NCI-H2171 treated with DMSO at 0.1 percent for 48 hours (cell line): ENCODE measurements at places on chromosomes 6 and 20.
A peak's percentile ranks its signal among the peaks of the same experiment; 100 is the strongest.

GRCh38 chr20:58102744-58103516 lies 125.5 kb downstream of the ANKRD60 start:
- DNase-seq, result no peak

- no peak for DNase-seq
These were observed 120.0 kb upstream of the JAG1 start for GRCh38 chr20:10793766-10794165.

DNA sequence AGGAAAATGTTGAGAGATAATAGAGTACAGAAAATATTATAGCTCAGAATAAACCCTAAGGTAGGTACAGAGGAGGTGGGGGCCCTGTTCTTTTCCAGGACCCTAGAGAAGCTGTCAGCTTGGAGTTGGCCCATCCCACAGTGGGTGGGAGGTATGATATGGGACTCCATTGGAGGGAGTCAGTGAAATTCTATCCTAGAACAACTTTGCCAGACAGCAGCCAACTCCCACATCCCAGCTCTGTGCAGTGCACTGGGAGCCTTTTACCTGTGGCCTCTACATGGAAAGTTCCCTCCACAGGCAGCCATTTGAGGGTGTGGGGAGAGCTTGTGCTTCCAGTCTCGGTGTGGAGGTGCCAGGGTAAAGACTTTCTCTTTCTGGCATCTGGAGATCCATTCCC lies 36.8 kb upstream of the CLIC5 start:
- no peak for DNase-seq

DNA sequence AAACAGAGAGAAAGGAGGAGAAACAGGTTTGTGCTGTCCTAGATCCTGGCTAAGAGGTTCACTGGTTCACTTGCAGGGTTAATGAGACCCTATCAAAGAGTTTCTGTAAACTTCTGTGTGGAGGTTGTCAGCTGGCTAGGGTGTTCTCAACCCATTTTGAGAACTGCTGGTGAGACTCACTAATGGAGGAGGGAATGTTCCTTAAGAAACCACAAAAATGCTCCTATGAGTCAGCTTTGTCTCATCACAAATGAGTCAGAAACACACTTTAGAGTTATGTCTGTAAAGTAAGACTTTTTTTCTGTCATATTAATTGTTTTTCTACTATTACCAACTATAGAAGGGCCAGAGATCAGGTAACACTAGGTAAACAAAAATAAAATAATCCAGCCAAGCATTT lies 884.4 kb downstream of the PHF3 start:
- DNase-seq, result peak; percentile 12

DNA sequence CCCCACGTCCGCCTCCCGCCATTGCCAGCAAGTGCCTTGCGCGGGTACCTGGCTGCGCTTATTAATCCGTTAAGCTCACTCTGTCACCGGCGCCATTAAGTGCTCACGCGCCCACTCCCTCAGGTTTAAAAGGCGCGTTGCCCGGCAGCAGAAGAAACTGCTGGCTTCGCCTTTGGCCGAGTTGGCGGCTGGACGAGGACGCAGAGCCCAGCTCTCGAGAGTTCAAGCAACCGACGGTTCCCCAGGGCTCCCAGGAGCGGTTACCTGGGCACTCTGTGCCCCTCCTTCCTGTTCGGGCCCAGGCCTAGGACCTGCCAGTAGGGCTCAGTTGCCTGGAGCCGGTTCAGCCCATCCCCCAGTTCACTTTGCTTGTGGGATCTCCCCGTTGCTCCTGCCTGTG lies at the start of gene GGTLC1:
Gene GGTLC1, minus strand, starts transcription at position 219 of the 400 bp plus-strand sequence. CDS start 2,168 bp downstream, outside the sequence.
- DNase-seq, result no peak

GRCh38 chr20:52433326-52434040 lies 241.9 kb upstream of the ZFP64 start:
- no peak for DNase-seq

DNA sequence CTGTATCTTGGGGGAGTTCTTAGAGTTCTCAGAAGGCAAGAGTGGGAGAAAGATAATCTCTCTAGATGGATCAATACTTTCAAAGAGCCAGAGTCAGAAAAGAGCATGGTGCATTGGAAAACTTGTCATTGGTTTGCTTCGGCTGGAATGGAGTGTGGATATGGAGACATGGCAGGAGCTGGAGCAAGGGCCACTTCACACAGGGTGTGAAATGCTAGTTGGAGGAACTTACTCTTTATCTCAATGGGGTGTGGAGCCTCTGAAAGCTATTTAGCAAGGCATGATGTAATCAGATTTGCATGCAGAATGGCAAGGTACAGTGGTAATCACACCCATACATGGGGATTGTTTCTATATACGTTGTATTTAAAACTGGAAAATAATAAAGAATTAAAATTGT lies 31.5 kb upstream of the PAQR8 start:
- no peak for DNase-seq

DNA sequence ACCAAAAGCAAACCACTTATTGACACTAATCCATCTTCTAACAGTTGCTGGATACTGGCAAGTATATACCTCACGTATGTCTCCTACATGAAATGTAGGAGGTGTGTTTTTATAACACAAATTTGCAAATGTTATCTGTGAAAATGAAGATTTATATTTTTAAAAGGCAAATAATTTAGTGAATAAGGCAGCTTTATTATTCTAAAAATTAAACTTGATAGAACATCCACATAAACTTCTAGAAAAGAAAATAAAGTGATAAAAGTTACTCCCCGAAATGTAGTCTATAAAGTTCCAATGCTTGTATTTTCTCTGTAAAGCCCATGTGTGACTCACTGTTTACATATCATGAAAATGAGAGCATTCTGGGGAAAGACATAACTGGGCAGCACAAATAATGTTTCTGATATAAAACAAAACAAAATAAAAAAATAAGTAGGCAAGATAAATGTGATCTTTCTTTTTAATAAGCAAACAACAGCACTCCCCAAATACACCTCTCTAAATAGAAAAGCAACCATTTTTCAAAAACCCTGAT lies 84.4 kb downstream of the MAP7 start:
- DNase-seq, result no peak

GRCh38 chr6:136927292-136927691 lies 5.2 kb downstream of the SLC35D3 start:
- DNase-seq, result no peak

DNA sequence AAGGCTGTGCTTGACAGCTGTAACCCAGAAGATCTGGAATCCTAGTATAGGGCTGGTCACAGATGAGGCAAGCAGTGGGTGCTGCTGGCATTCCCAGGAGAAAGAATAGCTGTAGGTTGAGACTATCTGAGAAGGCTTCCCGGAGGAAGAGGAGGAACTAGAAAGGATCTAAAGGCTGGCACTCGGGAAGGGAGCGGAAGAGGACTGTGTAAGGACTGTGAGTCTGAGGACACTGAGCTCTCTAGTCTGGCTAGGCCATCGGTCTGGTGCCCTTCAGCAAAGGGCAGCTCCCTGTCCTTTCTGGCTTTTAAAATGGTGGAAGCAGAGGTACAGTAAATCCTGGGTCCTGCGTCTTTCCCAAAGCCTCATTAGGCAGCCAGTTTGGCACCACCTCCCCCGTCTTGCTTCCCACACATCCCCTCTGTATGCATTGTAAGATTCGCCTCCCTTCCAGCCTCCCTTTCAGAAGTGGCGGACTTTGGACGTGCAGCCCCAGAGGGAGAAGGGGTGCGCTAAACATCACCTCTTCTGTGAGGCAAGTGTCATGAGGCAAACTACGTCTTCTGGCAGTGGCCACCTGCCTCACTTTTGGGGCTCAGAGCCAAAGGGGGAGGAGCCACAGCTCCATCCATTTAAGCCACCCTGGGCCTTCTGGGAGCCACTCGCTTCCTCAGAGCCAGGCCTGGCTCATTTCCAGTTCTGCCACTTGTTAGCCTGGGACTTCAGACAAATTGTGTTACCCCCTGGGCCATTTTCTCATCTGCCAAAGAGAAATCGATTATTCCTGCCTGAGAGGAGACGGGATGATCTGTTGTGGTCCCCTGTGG lies 8.6 kb downstream of the SNPH start:
- peak; percentile 85 for DNase-seq

- no peak for DNase-seq
These were observed 500 bp downstream of the LTV1 start for GRCh38 chr6:143843677-143843999.

DNA sequence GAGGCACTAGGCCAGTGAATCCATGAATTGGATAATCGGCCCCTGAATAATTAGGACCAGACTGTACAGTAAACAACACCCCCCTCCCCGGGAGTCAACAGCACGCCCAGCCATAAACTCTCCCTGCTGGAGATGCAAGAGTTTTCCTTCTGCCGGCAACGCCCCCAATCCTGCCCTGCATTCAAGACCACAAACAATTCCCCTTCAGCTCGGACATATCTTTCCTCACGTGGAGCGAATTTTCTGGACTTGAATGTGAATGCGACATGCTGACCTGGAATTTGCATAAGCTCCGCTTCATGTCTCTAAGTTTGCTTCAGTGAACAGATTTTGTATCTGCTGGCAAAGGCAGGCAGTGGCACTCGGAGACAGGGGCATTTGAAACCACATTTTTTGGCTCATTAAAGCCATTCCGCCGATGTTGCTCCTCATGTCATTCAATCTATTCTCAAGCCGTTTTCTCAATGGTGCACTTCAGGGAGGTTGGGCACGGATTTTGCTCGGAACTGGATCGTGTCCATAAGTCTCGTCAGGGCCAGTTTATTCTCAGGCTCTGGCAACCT lies 38.0 kb upstream of the GMPR start:
- peak; percentile 30 for DNase-seq

- no peak for DNase-seq
These were observed 288.2 kb downstream of the CENPW start for GRCh38 chr6:126628125-126628524.

DNA sequence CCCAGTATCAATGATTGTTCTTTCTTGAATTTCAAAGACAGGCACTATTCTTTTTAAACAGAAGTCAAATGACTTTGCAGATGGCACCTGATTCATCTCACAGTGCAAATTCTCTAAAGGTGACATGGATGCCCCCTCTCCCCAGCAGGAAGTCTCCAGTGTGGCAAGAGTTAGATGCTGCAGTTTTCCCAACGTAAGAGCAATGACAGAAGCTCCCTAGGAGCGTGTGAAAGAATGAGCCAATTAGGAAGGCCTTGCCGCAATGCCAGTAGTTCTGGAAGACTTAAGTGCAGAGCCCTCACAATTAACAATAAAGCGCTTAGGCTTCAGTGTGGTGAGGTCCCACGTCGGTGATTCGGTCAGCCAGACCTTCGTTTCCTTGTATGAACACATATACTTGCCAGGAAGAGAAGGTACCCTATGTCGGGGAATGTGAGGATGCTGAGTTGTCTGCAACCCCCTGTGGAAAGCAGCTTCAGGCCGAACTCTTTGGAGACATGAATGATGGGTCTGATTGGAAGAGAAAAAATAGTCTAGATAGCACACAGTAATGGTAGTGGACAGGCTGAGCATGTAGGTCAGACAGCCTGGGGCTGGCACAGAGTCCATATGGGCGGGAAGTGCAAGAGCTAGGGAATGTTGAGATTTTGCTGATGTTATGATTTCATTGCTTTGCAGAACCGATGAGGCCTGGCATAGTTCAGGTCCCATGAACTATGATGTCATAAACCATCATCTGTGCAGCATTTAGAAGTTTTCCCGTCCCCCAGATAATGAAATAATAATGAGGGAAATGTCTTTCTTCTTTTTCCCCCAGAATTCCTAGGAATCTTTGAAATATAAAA lies 132.6 kb downstream of the PHACTR1 start:
- no peak for DNase-seq

DNA sequence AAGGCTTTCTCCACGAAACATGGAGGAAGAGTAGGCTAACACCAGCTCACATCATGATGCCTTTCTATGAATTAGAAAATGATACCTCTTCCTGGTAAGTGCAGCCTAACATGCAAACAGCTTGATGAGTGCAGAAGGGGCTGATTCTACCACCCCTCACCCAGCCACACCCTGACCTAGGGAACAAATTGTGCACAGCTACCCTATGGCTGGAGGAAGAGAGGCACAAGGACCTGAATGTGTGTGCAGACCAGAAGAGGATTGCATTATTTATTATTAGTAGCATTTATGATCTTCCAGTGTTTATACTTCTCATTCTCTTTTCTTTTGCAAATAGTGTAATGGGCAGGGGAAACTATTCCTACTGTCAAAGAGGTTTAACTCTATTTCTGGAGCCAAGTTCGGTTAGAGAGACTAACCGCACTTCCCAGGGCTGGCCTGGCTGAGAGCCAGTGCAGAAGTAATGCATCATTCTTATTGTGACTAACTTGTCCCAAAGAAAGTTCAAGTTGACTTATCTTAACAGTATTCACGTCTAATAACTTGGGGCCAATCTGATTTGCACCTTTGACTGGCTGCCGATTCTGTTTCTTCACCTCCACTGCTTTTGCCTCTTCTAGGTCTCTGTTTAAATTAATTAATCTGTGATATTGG lies 237.5 kb downstream of the CD83 start:
- DNase-seq, result no peak

GRCh38 chr6:146961831-146962230 lies 242.4 kb upstream of the STXBP5 start:
- no peak for DNase-seq

DNA sequence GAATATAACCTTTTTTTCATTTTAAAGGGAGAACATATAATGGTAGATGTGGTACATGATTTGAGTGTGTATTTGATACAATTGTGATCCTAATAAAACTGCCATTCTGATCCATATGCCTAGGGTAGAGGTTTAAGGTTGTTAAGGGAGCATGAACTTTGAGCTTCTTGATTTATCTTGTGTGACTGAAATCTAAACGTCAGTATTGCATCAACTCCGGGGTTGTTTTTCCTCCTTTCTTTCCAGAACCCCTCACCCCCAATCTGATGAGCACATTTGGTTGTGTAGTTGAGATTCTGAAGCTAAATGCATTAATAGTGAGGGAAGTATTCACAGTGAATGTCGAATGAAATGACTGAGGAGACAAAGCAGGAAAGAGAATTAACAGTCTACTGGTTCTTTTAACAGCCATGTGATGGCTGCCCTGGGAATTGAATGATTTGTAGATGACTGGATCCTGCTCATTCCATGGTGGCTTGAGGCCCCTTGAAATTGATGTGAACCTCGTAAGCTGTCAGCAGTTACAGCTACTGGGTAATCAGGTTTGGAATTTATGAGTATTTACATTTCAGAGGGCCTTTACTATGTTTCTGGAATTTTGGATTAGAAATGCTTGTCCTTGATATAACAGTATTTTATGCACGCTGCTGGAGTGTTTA lies 44.8 kb downstream of the FARS2 start:
- no peak for DNase-seq

DNA sequence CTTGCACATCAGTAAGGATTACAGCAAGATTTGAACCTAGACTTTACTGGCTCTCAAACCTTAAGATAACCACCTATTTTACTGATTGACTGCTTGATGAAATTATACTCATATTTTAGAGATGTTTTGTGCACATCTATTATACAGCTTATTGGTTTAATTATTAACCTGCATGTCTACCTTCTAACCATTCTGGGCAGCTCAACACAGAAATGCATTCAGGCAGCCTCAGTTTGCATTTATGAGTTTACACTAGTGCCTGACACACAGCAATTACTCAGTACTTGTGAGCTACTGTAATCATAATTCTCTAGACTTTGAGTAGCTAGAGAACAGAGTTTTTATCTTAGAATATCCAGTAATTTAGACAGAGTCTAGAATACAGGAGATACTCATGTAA lies 273.9 kb upstream of the THEMIS start:
- no peak for DNase-seq
